Amniotic stem cell (primary cell): ENCODE measurements at places on chromosomes 4 and X.

- DNase-seq: no peak
Observed at GRCh38 chr4:58209001-58209400, 1098.8 kb upstream of the IGFBP7 start.

DNA sequence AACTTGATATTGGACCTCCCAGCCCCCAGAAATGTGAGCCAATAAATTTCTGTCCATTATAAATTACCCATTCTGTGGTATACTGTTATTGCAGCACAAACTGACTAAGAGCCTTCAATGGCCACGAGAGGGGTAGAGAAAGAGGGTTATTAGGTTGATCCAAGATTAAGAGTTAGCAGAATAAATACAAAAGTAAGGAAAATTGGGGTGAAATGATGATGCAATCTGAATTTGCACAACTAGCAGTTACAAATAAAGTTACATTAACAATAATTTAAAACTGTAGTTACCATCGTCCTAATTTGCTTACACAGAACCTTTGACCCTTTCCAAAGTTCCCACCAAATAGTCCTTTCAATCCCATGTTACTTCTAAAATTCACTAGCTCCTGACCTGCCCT lies 54.2 kb downstream of the F8 start:
- DNase-seq: no peak

DNA sequence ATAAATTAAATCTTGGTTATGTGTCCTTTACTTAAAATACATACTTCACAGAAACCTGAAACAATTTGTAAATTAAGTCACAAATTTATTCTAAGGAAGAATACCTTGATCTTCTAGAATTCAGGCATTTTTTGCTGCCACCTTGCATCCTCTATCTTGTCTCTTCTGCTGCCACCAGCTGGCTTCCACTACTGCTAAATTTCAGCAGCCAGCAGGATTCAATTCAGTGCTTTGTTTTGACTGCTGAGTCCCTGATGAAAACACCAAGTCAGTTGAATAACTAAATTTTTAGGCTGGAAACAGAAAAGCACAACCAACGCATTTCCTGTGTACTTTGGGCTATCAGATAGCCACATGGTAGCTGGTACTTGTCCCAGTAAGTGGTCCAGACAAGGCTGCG lies 2.4 kb upstream of the MBTPS2 start:
- DNase-seq: no peak

DNA sequence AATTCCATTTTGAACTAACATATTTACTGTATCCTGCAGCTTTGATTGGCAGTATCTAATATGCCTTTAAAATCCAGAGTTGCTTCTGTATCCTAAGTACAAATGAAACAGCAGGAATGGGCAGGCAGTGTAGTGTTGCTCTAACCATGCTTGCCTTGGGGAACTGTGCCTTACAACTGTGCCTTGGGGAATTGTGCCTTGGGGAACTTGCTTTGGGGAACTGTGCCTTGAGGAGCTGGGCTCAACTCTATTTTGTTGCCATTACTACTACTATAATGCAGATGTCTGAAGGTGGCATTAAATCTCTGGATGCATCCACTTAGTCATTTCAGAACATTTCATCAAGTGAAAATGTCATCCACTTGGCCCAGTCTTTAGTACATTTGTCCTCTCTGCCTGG lies 6.9 kb downstream of the CXCL3 start:
- no peak for DNase-seq

DNA sequence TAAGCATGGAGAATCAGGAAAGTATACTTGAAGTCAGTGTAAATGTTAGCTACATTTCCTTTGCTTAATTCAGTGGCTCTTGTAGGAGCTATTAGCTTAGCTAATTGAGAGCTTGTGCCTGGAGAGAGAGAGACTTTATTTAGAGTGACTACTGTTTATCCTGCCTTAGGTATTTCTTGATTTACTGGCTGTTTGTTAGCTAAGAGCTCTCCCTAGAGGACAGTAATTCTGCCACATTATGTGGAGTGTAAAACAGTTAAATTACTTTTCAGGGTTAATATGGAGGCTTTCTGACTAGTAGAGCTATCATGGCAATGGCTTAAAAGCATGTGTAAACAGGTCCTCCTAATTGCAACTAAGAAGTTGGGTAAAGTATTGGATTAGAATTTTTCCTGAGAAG lies 306.5 kb upstream of the TECRL start:
- no peak for DNase-seq

GRCh38 chr4:1656986-1657385 lies 27.1 kb downstream of the FAM53A start:
- no peak for DNase-seq

DNA sequence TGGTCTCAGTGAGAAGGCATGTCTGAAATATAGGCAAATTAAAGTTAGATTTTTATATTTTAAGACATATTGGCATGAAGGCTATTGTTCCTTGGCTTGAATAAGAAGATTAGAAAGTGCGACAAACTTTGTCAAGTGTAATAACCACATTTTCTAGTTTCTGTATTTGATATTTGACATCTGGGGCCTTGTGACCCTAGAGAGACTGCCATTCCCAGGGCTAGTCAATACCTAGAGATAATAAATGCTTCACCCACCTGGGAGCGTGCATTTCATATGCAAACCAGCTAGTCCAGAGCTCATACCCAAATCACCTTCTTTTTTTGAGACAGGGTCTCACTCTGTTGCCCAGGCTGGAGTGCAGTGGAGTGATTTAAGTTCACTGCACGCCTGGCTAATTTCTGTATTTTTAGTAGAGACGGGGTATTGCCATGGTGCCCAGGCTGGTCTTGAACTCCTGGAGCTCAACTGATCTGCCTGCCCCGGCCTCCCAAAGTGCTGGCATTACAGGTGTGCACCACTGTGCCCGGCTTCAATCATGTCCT lies 62.6 kb downstream of the COQ2 start:
- no peak for DNase-seq

DNA sequence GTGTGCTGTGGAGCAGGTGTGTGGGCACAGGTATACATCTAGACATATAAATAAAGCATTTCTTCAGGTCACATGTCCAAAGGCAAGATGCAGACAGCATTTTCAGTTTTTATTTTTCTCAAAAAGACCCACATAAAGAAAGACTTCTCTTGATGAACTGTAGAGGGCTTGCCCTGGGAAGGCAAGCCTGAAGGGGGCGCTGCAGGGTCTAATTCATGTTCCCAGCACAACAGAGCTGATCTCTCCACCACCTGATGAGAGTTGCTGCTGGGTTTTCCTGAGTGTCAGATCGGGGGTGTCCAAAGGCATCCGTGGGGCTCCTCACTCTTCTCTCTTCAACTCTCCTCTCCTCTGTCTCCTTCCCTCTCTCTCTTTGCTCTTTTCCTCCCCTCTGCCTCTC lies 26.6 kb downstream of the ADRA2C start:
- no peak for DNase-seq

GRCh38 chr4:106659371-106659770 lies 290.8 kb upstream of the GIMD1 start:
- no peak for DNase-seq
